ENCODE measurements at places on chromosomes 16 and 17.
A peak's percentile ranks its signal among the peaks of the same experiment; 100 is the strongest.

- no peak for DNase-seq
These were observed 1.2 kb upstream of the DLX4 start for GRCh38 chr17:49967621-49968404.

DNA sequence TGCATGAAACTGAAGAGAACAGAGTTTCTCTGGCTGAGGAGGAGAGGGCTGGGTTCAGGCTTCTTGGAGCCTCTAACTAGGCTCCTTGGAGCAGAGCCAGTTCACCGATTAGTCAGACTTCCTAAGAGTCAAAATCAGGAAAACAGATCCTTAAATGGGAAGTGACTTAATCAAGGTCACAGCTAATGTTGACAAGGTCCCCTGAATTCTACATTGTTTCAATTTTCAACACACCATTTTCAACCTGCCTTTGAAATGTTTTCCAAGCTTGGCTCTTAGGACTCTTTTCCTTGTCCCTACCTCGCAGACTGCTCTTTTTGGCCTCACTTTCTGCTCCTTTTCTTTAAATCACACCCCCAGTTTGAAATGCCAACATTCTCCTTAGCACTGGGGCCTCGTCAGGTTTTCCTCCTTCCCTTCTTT is 16.3 kb downstream of the MYL4 start:
- DNase-seq: peak; percentile 80

- no peak for DNase-seq
These were observed 61.6 kb downstream of the SHISA6 start for GRCh38 chr17:11302401-11303186.

DNA sequence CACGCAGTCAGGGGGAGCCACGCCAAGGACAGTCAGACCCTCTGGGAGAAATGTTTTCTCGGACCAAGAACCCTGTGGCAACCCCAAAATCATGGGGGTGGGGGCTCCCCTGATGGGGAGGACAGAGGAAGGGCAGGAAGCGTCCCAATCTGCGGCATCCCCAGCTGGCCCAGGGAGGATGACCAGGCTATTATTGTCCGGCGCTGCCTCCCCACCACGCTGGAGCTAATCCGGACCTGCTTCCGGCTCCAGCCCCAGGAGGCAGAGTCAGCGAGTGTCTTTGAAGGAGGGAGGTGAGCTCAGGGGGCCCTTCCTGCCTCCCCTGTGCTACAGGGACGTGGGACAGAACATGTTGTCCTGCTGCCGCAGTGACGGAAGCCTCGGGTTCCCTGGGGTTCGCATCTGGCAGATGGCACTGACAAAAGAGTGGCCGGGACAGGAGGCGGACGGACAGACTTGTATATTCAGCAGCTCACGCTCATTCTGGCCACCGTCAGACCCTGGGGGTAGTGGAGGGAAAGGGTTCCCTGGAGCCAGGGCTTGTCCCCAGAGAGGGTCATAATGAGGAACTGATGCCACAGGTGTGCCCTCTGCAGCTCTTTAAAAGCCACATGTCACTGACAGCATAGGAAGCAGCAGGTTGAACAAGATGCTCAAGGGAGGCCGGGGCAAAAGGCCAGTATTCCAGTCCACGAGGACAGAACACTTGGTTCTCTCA is 54.3 kb upstream of the CDC42EP4 start:
- DNase-seq: no peak

GRCh38 chr16:87507351-87508069 is 14.7 kb upstream of the ZCCHC14 start:
- DNase-seq: no peak

Measured in smooth muscle cell of the brain vasculature (primary cell).